GOT3 (cell line): ENCODE measurements at places on chromosomes 6 and 20.

- no peak for DNase-seq
Observed at GRCh38 chr6:46137387-46137786, 7.6 kb downstream of the ENPP4 start.

- no peak for DNase-seq
Observed at GRCh38 chr6:157358287-157358686, 22.7 kb upstream of the ZDHHC14 start.

- no peak for DNase-seq
Observed at GRCh38 chr6:158879180-158879579, 60.0 kb upstream of the EZR start.

DNA sequence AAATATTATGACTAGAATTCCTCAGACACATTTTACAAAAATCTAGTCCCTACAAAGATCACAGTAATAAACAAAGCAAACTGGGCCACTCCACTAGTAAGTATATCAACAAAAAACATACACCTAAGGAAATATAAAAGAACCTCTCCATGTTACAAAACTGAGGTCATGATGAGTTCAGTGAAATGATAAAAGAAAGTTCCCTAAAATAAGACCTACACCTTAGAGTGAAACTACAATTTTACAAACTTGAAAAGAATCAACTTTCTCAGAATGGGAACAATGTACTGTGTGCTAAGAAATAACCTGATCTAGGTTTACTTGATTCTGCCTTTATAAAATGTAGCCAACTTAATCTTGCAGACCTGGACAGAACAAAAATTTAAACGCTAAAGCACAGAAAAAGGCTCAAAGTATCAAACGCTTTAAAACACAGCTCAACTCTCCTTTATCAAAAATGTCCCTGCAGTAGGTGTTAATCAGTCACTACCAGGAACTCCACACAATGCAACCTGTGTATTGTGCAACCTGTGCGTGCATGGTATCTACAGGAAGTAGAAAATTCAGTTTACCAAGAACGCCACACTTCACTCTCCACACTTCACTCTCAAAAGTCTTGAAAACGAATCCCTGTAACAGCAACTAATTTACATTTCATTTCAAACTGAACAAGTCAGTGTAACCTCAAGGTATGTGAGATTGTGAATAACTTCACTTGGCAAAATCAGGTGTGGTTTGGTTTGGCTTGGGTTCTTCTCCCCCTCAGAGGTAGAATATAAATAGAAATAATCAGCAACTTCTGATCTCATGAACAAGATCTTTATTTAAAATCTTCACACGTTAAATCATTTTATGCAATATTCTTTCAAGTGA lies 1.8 kb downstream of the RALGAPA2 start:
- no peak for DNase-seq
